T-helper 2 cell treated with Interferon-gamma antibody and Interleukin-4, amounts not matched to agents 5 μg/mL and 100 μg/mL, for 36 hours (primary cell): ENCODE measurements at places on chromosomes 5 and 9.

GRCh38 chr9:97415146-97415545 lies 3.2 kb downstream of the TDRD7 start:
- DNase-seq, result no peak

- peak; percentile 67 for DNase-seq
These were observed 883 bp upstream of the VAV2 start for GRCh38 chr9:133992780-133993634.

GRCh38 chr9:33467526-33467925 lies 6.2 kb downstream of the NOL6 start:
- DNase-seq, result no peak

DNA sequence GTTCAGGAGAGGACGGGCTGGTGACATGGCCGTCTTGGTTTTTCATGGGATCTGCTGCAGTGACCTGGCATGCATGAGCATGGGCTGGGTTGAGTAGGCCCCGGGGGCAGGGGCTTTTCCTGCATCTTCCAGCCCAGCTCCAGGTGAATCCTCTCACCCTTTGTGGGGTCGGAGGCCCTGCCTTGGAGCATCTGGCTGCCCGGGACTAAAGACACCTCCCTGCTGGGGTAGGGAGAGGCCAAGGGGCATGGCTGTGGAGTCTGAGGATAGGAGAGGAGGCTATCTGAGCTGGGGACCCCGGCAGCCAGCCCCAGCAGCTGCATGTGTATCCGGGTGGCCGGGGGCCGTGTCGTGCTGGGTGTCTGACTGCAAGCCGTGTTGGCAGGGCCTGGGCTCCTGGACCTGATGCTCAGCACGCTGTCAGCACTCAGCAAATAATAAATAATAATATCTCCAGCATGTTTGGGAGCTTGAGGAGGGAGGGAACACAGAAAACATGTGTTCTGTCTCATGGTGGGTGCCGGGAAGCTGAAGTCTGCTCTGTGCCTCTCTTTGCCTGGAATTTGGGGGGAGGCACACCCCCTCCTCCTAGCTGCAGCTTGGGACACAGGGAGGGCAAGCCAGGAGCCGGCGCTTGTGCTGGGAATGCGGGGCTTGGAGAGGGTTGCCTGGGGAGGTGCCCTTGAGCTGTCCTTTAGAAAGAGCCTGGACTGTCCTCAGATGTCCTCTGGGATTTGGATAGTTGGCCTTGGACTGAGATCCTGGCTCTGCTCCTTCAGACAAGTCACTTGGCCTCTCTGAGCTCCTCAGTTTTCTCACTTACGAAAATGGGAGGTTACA lies 28.4 kb upstream of the PITX1 start:
- no peak for DNase-seq

GRCh38 chr9:18909140-18910018 lies 123.6 kb downstream of the SAXO1 start:
- DNase-seq, result no peak

GRCh38 chr9:69412741-69413150 lies 87.7 kb downstream of the ENTREP1 start:
- no peak for DNase-seq

GRCh38 chr9:89274838-89275237 lies 36.2 kb upstream of the CKS2 start:
- no peak for DNase-seq

DNA sequence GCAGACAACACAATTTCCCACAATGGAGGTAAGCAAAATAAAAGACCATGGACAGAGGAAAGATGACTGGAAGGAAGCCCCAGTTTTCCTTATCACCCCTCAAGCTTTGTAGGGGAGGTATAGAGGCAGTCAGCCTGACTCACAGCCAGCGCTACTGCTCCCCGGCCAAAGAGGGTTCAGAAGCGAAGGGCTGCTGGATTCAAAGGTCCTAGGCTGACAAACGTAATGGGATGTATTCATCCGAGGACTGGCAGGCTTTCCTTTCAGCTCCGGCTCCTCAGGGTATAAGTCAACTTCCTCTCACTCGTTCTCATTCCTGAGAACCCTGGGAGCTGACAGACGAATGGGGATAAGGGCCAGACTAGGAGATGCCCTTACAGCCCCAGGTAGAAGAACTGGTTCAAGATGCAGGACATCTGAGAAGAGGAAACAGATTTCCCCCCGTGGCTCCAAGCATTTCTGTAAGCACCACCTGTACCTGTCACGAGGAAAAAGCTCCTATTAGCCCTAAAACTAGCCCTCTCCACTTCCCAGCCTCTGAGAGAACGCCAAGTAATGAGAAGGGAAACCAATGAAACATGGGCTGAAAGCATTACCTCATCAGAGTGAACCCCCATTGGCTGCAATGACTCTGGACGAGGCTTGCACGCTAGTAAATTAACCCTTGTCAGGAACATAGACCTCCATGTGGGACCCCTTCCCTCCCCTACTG lies 22.1 kb upstream of the FAM13B start:
- no peak for DNase-seq

DNA sequence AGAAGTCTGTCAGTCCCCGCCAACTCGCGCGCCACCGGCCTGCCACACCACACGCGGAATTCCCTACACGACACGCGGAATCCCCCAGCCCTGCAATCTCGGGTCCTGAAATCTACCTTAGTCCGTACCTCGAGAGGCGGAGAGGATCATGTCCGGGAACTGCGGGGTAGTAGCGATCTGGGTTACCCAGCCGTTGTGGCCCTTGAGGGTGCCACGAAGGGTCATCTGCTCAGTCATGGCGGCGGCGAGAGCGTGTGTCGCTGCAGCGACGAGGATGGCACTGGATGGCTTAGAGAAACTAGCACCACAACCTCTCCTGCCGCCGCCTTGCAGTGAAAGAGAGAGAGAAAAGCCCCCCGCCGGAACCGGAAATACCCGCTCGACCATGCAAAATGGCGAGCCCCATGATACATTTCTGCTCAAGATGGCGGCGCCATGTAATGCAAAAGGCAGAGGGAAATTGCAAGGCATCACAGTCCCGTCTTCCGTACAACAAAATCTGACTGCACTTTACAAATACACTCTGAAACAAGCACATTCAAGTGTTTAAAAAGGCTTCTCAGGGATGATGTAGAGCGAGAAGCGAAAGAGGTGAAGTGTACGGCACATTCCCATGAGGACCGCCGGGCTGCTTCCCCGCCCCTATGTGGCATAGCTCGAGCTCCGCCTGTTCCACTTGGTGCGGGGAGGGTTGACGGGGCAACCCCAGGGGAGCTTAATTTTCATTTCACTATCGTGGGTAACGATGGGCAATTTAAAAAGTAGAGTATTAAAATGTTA lies at the start of gene RACK1:
Gene RACK1 (minus strand): TSS at position 343 of the 780 bp plus-strand sequence. CDS start 106 bp downstream, at position 237.
- DNase-seq, result peak; percentile 86

- no peak for DNase-seq
These were observed 213.1 kb upstream of the ACO1 start for GRCh38 chr9:32171339-32171738.

DNA sequence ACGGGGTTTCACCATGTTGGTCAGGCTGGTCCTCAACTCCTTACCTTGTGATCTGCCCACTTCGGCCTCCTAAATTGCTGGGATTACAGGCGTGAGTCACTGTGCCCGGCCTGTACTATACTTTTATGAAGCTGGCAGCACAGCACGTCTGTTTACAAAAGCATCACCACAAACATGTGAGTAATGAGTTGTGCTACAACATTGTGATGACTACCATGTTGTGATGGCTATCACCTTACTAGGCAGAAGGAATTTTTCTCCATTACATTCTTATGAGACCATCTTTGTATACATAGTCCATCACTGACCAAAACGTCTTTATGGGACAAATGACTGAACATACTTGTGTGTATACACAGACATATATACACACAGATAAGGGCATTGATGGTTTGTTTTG lies 1019.0 kb downstream of the CDH18 start:
- DNase-seq, result no peak

GRCh38 chr5:43305948-43306565 lies 7.2 kb downstream of the HMGCS1 start:
- no peak for DNase-seq

- DNase-seq, result no peak
These were observed 88.8 kb downstream of the SPRY4 start for GRCh38 chr5:142235870-142236672.

- DNase-seq, result no peak
These were observed 368.7 kb downstream of the MLLT3 start for GRCh38 chr9:20253635-20254034.

GRCh38 chr5:140796718-140797095 lies 2.1 kb downstream of the PCDHA2 start:
- no peak for DNase-seq

GRCh38 chr9:111484572-111484894 lies 350 bp upstream of the ECPAS start:
- no peak for DNase-seq

- no peak for DNase-seq
These were observed 59.6 kb upstream of the TBC1D2 start for GRCh38 chr9:98315067-98315453.

- no peak for DNase-seq
These were observed 3.6 kb downstream of the RNF130 start for GRCh38 chr5:180067986-180068385.

DNA sequence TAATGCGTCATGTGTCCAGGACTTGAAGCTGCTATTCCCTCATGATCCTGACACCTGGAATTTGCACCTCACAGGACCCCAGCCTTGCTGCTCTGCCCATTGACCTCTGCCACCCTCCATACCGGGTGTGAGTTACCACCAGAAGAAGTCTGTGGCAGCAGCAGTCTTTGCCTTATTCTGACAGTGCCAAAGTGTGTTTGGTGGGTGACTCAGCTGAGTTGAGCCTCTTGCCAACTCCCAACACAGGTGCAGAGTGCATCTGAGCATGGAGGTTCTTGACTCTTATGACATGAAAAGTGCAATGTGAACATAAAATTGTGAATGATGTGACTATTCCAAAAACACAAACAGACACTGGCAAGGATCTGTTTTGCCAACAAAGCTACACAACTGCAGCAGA lies 1166.5 kb upstream of the CDH18 start:
- DNase-seq, result no peak

DNA sequence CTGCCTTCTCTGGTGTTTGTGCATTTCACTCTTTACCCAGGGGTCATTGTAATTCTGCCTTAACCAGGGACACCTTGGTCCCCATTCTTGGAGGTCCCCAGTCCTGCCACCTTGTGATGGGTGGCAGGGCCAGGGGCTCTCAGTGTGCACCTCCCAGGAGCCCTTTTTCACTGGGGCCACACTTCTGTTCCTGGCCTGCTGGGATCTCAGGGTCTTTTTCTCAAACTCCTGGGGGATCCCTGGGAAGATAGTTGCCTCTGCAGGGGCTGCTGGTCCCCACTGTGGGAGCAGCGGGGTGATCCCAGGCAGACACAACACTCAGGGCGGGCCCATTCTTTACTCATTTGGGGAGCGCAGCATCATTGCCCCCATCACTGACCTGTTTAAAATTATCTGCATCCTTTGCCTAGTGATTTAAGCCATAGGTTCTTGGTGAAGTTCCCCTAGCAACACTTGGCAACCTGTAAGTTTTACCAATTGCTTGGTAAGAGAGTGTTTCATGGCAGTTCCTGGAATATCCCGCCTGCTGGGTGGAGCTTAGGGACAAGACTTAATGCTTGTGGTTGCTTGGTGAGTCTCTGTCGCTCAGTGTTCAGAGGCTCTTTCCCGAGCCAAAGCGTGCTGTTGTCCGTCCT lies 15.7 kb downstream of the PHF2 start:
- DNase-seq, result no peak

GRCh38 chr5:171272996-171273970 lies 35.8 kb upstream of the TLX3 start:
- no peak for DNase-seq

DNA sequence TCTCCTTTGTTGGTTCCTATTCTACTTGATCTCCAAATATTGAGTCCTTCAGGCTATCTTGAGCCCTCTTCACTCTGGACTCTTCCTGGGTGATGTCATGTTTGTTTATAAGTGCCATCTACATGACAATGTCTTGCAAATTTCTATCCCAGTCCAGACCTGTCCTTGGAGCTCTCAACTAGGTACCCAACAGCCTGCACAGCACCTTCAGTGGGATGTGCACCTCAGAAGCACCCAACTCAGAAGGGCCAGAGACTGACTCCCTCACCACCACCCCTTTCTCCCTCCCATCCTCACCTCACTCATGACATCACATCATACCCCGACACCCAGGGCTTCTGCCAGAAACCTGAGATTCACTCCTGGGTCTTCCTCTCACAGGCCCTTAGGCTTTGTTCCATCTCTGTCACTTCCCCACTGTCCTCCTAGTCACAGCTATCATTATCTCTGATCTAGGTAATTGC lies 14.4 kb downstream of the TXN start:
- no peak for DNase-seq

DNA sequence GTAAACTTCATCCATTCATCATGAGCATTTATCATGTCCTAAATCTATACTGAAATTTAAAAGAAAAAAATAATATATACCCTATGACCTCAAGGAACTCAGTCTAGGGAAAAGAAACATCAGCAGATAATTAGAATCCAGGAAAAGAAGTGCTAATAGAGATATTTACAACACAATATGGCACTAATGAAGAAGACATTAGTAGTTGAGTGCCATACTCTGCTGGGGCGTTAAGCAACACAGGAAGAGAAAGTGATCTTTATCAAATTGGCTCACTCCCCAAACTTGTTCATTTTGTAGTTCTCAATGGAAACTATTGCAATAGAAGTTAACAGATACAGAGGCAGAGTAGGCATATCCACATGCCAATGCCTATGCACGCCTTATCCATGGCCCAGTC lies 27.5 kb downstream of the GABRA6 start:
- no peak for DNase-seq

- DNase-seq, result no peak
These were observed 89.9 kb upstream of the MPDZ start for GRCh38 chr9:13369431-13369830.

DNA sequence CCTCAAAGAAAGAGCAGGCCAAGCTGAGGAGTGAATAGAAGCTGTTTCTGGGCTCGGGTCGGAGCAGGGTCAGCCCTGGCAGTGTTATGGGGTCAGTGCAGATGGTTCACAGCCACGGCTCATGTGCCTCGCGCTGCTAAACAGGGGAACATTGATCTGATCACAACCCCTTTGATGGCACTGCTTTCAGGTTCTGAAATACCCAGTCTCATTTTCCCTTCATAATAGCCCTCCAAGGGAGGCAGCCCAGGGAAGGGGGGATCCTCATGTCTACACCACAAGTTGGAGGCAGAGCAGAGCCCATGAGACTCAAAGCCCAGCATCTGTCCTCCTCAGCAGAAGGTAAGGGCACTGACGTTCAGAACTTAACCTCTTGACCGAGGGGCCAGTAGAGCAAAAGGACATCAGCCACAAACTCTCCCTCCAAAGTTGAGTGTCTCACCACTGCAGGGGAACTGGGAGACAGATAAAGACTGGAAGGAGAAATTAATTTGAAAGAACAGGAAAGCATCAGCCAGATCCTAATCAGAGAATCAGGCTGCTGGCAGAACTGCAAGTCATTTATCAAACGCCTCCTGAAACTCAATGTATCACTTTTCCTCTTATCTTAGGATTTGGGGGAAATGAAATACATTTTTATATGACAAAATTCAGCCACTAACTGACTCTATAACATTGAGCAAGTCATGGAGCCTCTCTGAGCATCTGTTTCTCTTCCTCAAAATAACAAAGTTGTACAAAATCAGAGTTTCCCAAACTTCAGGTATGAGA lies 110.6 kb downstream of the SH3TC2 start:
- no peak for DNase-seq

- DNase-seq, result no peak
These were observed 6.8 kb downstream of the ITGA1 start for GRCh38 chr5:52794519-52794918.

GRCh38 chr5:122697191-122697590 lies 77.7 kb upstream of the SNX2 start:
- no peak for DNase-seq
